ENCODE measurements at places on chromosomes 3 and 15.

DNA sequence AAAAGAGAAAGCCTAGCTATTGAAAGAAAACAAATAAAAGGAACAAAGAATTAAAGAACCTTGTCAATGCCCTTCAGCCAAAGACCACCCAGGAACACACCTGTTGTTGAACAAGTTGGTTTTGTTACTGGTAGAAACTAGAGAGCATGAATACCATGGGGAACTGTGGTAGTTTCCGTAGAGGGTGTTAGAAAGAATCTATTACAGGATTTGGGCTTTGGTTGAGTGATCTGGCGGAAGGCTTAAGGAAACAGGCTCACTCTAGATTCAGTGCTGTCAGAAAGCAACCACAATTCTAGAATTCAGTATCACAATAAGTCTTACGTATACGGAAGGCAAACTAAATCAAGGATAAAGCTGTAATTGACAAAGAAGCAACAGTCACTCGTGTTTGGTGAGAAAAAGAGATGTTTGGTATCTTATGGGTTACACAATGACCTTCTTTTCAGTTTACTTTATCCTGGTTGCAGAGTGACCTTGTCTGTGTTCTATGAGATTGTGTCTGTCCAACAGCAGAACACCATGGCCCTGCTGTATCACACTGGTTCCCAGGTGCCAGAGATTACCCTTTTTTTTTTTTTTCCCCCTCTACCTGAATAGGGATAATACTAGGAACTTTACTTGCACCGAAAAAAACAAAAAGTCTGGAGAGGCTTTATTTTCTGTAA, 265.9 kb downstream of the SHQ1 start:
- DNase-seq, result no peak

DNA sequence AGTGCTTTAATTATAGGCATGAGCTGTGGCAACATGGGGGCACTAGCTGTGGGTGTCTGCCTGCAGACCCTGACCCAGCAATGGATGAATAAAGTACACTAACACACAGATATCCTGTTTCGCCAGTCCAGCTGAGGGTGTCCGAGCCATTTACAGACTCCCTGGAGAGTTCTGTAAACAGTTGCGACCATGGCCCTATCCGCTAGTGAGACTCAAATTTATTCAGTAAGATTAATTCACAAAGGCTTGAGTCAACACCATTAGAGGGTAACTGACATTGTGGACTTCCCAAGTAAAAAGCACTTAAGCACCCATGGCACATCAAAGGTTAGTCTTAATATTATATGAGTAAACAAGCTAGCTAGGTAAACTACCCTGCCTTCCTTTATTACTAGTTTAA, 161.6 kb downstream of the TBL1XR1 start:
- DNase-seq, result no peak

DNA sequence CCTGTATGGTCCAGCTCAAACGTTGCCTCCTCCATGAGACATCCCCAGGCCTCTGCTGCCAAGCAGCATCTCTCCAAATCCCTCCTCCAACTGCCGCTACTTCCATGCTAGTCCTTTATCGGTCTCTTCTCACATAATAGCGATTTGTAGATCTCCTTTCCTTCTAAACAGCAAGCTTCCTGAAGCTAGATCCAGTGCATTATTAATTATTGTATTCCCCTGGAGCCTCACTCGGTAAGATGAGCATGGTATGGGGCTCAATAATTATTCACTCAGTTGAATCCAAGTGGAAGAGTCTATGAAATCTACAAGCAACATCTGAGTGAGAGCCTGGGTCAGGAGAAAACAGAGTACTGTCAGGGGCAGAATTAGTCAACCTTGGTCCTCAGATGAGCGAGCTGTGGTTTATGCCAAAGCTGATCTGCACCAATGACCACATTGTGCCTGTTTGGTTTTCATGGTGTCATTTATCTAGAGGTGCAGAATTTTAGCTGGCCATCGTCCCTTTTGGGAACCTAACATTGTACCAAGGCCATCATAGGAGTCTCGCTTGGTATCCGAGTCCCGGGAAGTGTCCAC, 93.8 kb upstream of the UBE2E1 start:
- no peak for DNase-seq

DNA sequence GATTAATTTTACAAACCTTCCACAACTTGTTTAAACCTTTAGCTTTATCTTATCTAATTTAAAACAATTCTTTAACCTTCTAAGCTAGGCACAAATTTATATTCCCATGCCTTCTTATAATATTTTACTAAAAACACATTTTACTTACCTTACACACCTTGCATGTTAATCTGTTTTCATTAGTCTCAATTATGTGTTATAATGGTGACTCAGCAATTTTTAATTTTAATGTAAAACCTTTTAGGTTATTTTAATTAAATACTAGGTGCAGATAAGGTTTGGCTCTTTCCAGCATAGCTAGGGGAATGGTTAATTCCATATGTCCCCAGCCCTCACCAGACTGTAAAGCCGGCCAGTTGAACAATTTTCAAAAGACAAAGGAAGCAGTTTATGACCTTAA, 264.6 kb upstream of the SGO1 start:
- no peak for DNase-seq
